Aorta (tissue), 5 donors: ENCODE measurements at places on chromosomes 4 and X. TPM values are rescaled to one million over a fixed set of nuclear protein-coding genes. Genes with fewer than 3 reads are reported as not detected.

- H3K27ac ChIP-seq, result no peak overlapping the region
- no peak for DNase-seq
- no peaks in the 10 kb centered on the region for H3K4me1 ChIP-seq
These were observed 165.8 kb downstream of the VSIG4 start for GRCh38 chrX:65874110-65874509.

The SLC9B1 gene
- 1.6 TPM for total RNA-seq

GRCh38 chr4:73751166-73751565 is 10.8 kb downstream of the CXCL8 start:
- H3K27ac ChIP-seq, result no peak overlapping the region
- no peak overlapping the region for H3K4me3 ChIP-seq
- no peaks in the 10 kb centered on the region for H3K4me1 ChIP-seq
- no peaks in the 10 kb centered on the region for H3K36me3 ChIP-seq

DNA sequence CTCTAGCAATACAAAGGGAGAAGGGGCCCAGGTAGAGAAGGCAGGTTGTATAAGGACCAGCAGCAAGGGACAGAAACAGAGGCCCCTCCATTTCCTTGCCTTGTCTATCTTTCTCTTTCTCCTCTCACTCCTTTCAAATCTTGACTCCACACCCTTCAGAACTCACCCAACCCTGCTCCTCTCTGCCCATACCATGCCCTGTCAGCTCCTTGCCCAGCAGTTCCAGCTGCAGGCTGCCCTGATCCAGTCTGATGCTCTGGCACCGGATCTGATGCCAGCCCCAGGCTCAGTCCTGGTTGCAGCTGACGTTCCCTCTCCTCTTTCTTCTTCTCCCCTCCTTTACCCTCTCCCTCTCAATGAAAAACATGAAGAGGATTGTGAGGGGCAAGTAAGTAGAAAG is 291.2 kb downstream of the FBXW7 start:
- no peaks in the 10 kb centered on the region for H3K36me3 ChIP-seq
- no peak overlapping the region for H3K27ac ChIP-seq
- DNase-seq, result no peak
- no peak overlapping the region for H3K4me3 ChIP-seq
- no peaks in the 10 kb centered on the region for H3K4me1 ChIP-seq

DNA sequence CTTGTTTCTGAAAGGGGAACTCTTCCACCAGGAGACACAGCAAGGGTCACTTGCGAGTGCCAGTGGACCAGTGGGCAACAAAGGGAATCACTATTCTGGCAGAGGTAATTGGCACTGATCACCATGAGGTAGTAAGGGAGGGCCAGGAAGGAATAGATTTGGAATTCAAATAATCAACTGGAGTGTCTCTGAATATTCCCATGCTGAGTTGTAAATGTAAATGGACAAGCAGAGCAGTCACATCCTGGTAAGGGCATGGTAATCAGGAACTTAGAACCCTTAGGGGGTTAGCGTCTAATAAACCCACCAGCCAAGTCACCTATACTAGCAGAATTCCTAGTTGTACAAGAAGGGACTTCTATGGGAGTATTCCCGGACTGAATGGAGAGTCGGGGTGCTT is 178.5 kb upstream of the UGT8 start:
- H3K27me3 ChIP-seq, result no peaks in the 10 kb centered on the region
- no peak overlapping the region for H3K4me3 ChIP-seq
- H3K27ac ChIP-seq, result no peak overlapping the region

GRCh38 chr4:129526812-129527211 is 430.9 kb downstream of the C4orf33 start:
- no peak overlapping the region for H3K27ac ChIP-seq
- H3K4me3 ChIP-seq, result no peak overlapping the region
- no peak for DNase-seq
- H3K27me3 ChIP-seq, result no peaks in the 10 kb centered on the region

GRCh38 chrX:24305905-24306304 is 8.0 kb downstream of the SUPT20HL2 start:
- H3K4me3 ChIP-seq, result no peak overlapping the region
- no peak for DNase-seq
- no peaks in the 10 kb centered on the region for H3K27me3 ChIP-seq
- H3K4me1 ChIP-seq, result no peaks in the 10 kb centered on the region
- H3K36me3 ChIP-seq, result no peaks in the 10 kb centered on the region
- H3K27ac ChIP-seq, result no peak overlapping the region

DNA sequence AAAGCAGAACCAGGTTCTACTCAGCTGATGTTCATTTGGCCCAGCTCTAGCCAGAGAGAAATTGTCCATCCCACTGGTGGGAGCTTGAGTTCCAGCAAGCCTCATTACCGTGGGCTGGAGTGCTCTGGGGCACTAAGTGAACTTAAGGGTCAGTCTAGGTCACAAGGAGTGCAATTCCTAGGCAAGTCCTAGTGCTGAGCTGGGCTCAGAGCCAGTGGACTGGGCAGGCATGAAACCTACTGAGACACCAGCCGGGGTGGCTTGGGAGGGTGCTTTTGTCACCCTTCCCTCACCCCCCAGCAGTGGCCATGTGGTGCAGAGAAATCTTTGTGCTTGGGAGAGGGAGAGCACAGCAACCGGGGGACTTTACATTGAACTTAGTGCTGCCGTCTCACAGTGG is 39.4 kb downstream of the GSX2 start:
- H3K4me1 ChIP-seq, result no peaks in the 10 kb centered on the region
- DNase-seq, result no peak
- no peaks in the 10 kb centered on the region for H3K36me3 ChIP-seq
- H3K27me3 ChIP-seq, result no peaks in the 10 kb centered on the region

- no peak overlapping the region for H3K27ac ChIP-seq
- H3K4me1 ChIP-seq, result no peaks in the 10 kb centered on the region
- DNase-seq, result no peak
- no peaks in the 10 kb centered on the region for H3K36me3 ChIP-seq
- H3K4me3 ChIP-seq, result no peak overlapping the region
These were observed 6.6 kb downstream of the KLHL15 start for GRCh38 chrX:24020306-24020876.

DNA sequence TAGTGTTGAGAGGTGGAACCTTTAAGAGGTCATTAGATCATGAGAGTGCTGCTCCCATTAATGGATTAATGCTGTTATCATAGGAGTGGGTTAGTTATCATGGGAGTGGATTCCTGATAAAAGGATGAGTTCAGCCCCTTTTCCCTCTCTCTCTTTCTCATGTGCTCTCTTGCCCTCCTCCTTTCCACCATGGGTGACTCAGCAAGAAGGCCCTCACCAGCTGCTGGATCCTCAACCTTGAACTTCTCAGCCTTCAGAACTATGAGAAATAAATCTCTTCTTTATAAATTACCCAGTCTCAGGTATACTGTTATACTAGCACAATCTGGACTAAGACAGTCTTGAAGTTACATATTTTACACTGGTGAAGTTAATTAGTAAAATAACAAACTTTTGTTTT is 10.0 kb upstream of the CDKL5 start:
- H3K27ac ChIP-seq, result no peak overlapping the region
- no peak overlapping the region for H3K4me3 ChIP-seq
- no peaks in the 10 kb centered on the region for H3K36me3 ChIP-seq
- H3K27me3 ChIP-seq, result no peaks in the 10 kb centered on the region
- DNase-seq, result no peak

DNA sequence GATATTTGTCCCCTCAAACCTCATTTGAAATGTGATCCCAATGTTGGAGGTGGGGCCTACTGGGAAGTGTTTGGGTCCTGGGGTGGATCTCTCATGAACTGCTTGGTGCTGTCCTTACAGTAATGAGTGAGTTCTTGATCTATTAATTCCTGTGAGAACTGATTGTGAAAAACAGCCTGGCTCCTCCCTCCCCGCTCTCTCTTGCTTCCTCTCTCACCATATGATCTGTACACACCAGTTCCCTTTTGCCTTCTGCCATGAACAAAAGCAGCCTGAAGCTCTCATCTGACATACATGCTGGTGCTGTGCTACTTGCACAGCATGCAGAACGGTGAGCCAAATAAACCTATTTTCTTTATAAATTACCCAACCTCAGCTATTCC is 11.2 kb upstream of the YIPF7 start:
- no peak overlapping the region for H3K27ac ChIP-seq
- no peak overlapping the region for H3K4me3 ChIP-seq
- H3K27me3 ChIP-seq, result no peaks in the 10 kb centered on the region

DNA sequence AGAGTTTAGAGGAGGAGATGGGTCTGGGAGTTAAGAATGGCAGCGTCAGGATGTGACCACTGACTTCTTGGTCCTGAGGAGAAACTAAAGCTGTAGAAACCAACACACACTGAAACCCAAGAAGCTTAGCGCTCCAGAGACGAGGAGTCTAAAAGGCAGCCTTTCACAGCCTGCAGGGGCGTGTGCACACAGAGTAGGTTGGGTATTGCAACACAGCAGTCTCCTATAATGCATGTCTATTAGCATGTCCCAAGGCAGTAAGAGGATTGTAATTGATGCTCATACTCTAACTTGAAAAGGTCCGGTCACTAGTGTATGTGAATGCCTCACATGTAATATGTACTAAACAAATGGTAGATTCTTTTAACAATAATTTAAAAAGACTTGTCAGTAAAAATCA is 57.4 kb downstream of the PTTG2 start:
- H3K27ac ChIP-seq, result no peak overlapping the region
- H3K4me1 ChIP-seq, result no peaks in the 10 kb centered on the region
- DNase-seq, result no peak
- H3K27me3 ChIP-seq, result no peaks in the 10 kb centered on the region
- H3K36me3 ChIP-seq, result peaks cover 6% of the 10 kb centered on the region

DNA sequence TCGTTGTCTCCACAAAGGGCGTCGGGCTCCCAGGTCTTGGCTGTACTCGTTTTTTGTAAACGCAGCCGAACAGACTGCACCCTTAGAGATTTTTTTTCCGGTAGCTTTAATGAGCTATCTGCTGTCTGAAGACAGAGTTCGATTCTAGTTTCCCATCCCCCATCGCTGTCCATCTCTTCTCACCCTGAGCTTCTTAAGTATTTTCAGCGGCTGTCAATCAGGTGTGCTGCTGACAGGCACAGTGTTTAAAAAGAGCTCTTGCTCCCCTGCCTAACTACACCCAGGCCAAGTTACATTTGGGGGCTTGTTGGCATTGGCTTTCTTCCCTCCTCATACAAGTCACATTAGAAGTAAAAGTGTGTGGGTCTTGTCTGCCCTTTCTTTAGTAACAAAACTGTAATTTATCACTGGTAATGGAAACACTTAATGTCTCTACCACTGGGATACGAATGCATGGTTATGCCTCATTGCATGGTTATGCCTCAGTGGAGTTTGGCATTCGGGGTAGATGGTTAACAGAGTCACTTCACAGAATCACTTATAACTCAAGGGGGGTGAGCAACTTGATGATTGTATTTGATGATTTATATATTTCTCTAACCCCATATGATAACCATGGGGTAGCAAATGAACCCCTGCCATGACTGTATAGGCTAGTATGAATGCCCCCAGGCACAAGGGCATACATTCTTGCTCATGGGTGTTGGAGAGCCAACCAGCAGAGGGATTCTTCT is 1.4 kb upstream of the ARHGAP6 start:
- H3K27ac ChIP-seq, result no peak overlapping the region
- no peak overlapping the region for H3K4me3 ChIP-seq
- DNase-seq, result no peak
- no peaks in the 10 kb centered on the region for H3K4me1 ChIP-seq
- no peaks in the 10 kb centered on the region for H3K36me3 ChIP-seq

The SLITRK4 gene
- 4.1 TPM for total RNA-seq
